ENCODE measurements at places on chromosomes 4 and X.

DNA sequence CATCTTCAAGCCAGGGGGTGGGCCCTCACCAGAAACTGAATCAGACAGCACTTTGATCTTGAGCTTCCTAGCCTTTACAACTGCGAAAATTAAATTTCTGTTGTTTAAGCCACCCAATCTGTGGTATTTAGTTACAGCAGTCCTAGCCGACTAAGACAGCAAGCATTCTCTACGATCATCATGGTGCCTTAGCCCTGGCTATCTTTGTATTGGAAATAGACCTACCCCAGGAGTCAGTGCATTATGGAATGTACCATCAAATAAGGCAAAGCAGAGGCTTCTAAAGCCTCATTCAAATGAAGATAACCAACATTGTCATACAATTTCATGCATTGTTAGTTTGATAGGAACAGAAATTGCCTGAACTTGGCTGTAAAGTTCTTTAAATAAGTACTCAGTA lies 75.0 kb downstream of the PARM1 start:
- DNase-seq = no peak

- DNase-seq = no peak
Observed at GRCh38 chr4:6299875-6300274, 30.2 kb downstream of the WFS1 start.

GRCh38 chr4:44914748-44915147 lies 188.4 kb upstream of the GNPDA2 start:
- DNase-seq = no peak

DNA sequence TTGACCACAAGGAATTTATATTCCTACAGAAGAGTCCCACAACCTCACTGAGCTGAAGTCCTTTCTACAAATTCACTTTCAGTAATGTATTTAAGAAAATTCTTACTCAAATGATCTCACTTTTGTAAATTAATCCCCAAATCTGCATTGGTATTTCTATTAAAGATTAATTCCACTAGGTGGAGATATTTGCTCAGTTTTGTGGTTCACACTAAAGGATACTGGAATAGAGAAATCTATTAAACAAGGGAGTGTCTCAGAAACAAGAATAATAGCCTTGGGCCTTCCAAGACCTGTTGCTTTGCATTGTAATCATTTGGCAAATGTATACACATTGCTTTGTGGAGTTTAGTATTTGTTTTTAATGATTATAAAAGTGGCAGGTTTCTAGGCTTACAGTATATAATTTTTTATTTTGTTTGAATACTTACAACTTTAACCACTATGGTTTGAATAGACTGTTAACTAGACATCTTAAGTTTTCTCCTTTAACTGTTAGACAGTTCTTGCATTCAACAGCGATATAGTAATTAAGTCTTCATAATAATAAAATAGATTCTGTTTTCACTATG lies 25.9 kb downstream of the CFAP299 start:
- no peak for DNase-seq

- no peak for DNase-seq
Observed at GRCh38 chrX:23451266-23451665, 116.6 kb downstream of the PTCHD1 start.

Data from right forelimb (tissue), 1 donor.